ENCODE measurements at places on chromosomes 1 and 21.

DNA sequence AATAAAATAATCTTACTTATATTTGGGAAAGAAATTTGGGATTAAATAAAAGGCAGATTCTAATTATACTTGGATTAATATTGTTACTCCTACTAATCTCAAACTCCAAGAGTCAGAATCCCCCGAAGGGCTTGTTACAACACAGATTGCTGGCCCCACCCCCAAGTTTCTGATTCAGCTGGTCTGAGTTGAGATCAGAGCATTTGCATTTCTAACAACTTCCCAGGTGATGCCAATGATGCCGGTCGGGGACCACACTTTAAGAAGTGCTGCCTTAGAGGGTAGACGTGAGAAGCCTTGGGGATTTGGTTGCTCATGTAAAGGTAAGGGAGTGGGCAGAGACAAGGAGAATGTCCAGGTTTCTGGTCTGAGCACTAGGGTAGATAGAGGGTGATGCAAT lies 47.2 kb downstream of the FMN2 start:
- DNase-seq, result no peak

DNA sequence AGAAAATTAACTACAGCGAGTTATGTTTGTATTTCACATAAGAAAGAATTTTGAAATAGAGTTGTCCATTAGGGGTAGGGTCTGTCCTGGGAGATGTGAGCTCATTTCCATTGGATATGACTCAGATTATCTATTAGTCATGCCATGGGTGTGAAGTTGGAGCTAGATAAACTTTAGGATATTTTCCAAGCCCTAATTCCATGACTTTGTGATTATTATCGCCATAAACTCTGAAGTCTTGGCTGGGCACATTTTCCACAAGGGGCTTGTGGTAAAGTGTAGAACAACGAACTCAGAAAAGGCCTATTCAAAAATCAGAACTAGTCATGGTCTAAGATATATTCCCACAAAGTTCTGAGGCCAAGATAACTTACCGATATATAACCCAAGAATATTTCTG lies 396.6 kb downstream of the DPYD start:
- DNase-seq, result no peak

DNA sequence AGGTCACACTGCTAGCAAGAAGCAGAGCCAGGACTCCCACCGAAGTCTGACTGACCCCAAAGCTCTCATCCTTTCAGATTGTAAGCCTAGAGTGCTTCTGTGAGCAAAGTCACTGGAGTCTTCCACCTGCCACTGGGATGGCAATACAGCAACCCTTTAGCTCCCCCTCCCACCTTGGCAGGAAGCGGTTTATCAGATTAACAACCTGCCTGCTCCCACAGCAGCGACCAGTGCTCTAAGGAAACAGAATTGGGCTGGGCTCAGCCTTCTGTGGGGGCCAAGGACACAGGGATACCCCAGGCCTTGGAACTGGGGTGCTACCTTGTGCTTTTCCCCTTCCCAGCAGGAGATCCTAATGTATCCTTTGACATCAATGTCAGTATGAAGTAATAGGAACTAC lies 76.0 kb downstream of the GFI1 start:
- DNase-seq, result no peak

GRCh38 chr1:78619446-78619802 lies 824 bp upstream of the IFI44L start:
- no peak for DNase-seq

DNA sequence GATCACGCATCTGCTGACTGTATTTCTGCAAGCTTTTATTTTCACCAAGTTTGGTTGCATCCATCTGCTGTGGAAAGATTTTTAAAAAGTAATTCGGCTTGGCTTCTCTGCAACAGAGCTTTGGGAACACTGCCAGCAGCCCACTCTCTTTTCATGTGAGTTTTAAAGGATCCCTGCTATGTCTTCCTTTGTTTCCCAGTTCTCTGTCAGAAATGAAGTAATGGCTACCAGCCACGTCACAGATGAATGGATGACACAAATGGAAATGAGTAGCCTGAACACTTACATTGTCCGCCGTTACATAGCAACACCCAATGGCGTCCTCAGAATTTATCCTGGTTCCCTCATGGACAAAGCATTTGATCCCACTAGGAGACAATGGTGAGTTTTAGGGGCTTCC lies 80.6 kb upstream of the RAVER2 start:
- DNase-seq, result no peak

DNA sequence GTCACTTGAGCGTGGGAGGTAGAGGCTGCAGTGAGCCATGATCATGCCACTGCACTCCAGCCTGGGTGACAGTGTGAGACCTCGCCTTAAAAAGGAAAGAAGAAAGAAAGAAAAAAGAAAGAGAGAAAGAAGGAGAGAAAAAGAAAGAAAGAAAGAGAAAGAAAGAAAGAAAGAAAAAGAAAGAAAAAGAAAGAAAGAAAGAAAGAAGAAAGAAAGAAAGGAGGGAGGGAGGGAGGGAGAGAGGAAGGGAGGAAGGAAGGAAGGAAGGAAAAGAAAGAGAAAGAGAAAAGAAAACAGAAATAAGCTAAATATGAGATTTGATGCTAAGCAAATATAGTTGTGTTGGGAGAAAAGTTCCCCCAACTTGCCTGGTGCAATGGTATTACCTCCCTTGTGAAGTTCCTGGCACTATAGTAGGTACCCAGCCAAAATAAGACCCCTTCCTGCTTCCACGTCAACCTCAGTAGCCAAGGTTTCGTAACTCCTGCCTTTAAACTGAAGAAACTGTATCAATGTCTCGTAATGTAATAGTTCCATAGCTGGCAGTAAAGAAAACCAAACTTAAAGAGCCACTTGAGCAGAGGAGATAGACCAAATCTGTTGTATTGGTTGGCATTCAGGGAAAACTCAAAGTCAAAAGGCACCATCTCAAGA lies 88.1 kb upstream of the HNRNPU start:
- DNase-seq, result no peak

- DNase-seq, result no peak
Observed at GRCh38 chr1:15446212-15446611, 8.0 kb downstream of the CTRC start.

GRCh38 chr1:7613106-7613850 lies 157.8 kb upstream of the VAMP3 start:
- DNase-seq, result no peak

- no peak for DNase-seq
Observed at GRCh38 chr1:24364975-24365678, 46.0 kb downstream of the GRHL3 start.

- DNase-seq, result no peak
Observed at GRCh38 chr1:109331113-109331512, 24.3 kb upstream of the MYBPHL start.

- DNase-seq, result no peak
Observed at GRCh38 chr1:42324398-42325013, 10.5 kb downstream of the FOXJ3 start.

- DNase-seq, result no peak
Observed at GRCh38 chr1:91885213-91885715, 687 bp downstream of the TGFBR3 start.

- no peak for DNase-seq
Observed at GRCh38 chr1:7294636-7295035, 476.5 kb upstream of the VAMP3 start.

- no peak for DNase-seq
Observed at GRCh38 chr1:46547481-46548383, 3.7 kb downstream of the KNCN start.

DNA sequence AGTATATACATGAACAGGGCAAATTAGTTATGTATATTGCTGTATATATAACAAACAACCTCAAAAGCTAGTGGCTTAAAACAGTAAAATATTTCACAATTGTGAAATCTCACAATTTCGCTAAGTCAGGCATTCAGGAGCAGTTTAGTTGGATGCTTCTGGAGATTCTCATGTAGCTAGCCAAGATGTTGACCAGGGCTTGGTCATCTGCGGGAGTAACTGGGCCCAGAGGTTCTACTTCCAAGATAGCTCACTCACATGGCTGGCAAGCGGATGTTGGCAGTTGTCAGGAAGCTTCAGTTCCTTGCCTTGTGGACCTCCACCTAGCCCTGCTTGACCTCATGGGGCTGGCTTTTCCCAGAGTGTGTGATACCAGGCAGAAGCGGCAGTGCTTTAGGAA lies 95.6 kb downstream of the TTC3 start:
- no peak for DNase-seq

DNA sequence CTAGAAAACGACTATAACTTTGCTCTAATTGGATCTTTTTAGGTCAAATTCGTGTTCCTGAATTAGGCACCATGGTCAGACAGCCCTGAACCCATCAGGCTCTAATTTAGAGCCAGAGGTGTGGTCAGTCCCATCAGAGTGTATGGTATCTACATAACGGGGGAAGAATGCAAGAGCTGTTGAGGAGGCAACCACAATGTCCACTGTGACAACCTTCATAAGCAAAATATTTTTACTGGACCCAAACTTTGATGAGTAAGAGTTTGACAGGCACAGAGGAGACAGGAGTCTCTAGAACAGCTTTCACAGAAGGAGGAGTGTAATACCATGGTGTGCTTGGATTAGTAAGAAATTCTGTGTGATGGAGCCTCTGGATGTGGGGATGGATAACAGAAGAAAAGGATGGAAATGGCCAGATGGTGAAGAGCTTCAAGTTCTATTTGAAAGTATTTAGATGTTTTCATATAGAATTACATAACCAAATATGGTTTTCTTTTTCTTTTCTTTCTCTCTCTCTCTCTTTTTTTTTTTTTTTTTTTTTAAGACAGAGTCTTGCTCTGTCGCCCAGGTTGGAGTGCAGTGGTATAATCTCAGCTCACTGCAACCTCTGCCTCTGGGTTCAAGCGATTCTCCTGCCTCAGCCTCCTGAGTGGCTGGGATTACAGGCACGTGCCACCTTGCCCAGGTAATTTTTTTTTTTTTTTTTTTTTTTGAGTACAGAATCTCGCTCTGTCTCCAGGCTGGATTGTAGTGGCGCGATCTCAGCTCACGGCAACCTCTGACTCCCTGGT lies 24.9 kb downstream of the UBE2U start:
- DNase-seq, result no peak

DNA sequence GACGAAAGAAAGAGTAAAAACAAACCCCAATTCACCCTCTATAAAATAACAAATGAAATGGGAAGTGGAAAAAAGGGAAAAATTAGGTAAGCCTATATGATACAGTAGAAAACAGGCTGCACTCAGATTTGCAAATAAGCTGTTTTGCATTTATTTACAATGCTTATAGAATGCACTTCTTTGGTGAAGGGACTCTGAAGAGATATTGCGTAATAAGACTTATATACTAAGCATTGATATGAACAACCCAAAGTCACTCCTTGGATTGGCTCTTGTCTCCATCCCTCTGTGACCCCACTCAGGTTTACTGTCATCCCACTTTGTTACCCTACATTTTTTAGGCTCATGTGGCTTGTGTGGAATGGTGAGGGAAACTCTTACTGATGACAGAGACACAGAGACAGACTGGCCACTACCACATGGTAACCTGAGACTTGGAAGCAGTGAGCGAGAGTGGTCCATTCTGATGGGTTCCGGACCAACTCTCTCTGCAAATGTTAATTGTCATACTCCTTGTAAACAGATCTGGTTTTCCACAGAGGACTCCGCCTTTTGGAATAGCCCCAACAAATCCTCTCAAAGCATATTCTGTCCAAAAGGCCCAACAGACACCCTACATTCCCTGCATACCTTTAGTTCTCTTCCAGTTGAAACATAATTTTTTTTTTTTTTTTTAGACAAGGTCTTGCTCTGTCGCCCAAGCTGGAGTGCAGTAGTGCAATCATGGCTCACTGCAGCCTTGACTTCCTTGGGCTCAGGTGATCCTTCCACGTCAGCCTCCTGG lies 11.0 kb downstream of the GSTM5 start:
- DNase-seq, result no peak

DNA sequence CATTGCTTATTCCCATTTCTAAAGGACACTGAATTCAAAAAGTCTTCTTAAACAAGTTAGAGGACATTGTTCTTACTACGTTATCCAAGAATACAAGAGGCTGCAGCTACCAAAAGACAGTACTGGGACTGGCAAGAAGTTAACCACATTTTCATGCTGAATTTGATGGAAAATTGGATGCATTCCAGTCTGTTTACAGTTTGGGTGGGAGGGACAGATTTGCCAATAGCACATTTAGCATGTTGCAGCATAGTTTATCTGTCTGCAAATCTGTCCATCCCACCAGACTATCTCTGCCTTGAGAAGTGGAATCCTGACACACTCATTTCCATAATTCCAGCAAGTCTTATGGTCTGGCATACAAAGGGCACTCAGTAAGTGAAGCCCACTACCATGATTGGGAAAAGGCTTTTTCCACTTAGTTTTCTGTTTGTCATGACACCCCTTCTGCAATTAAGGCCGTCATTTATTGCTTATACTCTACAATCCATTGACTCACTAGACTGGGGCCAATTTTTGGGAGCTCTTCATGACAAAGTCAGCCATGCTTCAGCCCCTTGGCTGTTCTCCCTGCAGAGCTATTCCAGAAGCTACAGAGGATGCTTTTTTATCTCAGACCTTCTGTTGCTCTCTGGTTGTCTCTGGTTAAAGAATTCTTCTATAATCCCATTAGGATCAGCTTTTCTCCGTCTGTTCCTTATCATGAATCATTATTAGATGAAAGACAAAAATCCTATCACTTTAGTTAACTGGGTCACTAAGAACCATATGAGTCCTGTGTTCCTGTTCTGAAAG lies 355.8 kb upstream of the PTBP2 start:
- no peak for DNase-seq

GRCh38 chr1:42463921-42464320 lies 835 bp downstream of the CCDC30 start:
- no peak for DNase-seq
